A549 treated with GW870086 at 1 μM for 4 hours (cell line): ENCODE measurements at places on chromosomes 4 and X. TPM values are rescaled to one million over a fixed set of nuclear protein-coding genes. Genes with fewer than 3 reads are reported as not detected.

UBL4A gene
- total RNA-seq = 64.7 to 72.3 TPM (median 68.9 TPM) in 5 replicates

DGKK gene
- not detected in 5 replicates for total RNA-seq

SMIM14 gene
- total RNA-seq = 11.6 to 16.4 TPM (median 15.2 TPM) in 5 replicates

TBX22 gene
- total RNA-seq = not detected in 5 replicates

RIPPLY1 gene
- total RNA-seq = 0.11 TPM in 1 of 5 replicates, not detected in the others

EXOC1L gene
- total RNA-seq = not detected in 5 replicates

TRAM1L1 gene
- total RNA-seq = 0.40 to 0.70 TPM (median 0.59 TPM) in 5 replicates

CXCR3 gene
- 0.08 to 0.10 TPM (median 0.09 TPM) in 4 of 5 replicates, not detected in the other for total RNA-seq

DAPP1 gene
- not detected in 5 replicates for total RNA-seq

ZBTB49 gene
- 2.5 to 2.8 TPM (median 2.7 TPM) in 5 replicates for total RNA-seq

RBM47 gene
- 19.5 to 26.4 TPM (median 24.1 TPM) in 5 replicates for total RNA-seq

STEEP1 gene
- 31.3 to 39.4 TPM (median 32.4 TPM) in 5 replicates for total RNA-seq

NHS gene
- 1.7 to 3.2 TPM (median 2.4 TPM) in 5 replicates for total RNA-seq

SRPK3 gene
- total RNA-seq = not detected in 5 replicates

GPR78 gene
- total RNA-seq = not detected in 5 replicates
